ENCODE measurements at places on chromosomes 7 and 10. TPM values are rescaled to one million over a fixed set of nuclear protein-coding genes. Genes with fewer than 3 reads are reported as not detected.

DNA sequence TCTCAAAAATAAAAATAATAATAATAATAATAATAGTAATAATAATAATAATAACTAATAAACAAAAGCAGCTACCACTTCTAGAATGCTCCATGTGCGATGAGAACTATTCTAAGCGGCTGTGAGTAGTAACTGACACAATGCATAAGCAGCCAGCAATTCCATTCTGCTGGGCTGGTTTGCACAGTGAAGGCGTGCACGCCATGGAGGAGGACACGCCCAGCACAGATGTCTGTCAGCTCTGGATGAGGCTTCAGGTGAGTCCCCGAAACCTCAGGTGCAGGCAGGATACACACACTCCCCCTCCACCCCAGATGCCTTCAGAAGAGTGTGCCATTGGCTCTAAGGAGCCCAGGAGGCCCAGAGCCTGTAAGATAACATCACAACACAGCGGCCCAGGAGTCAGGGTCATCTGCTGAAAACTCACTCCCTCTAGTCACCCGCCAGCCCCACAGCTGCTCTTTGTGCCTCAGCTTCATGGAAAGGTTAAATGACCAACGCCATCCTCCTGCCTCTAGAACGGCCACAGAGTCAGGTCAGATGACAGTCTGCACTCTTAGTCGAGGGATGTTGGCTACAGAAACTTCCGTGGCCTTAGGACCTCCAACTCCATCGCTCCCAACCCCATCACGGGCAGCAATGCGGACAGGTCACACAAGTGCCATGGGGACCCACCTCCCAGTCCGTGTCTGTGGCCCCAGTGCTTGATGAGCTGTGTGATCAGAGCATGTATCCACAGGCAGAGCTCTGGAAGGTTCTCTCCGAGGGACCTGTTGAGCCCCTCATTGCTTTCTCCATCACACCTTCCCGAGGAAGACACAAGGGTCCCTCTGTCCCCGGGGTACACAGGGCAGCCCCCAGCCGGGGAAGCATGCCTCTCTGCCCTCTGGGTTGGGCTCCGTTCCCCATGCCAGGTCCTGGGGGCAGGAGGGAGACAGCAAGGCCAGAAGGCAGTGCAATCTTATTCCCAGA, 103.9 kb downstream of the CTBP2 start:
- no peak for DNase-seq
- H3K4me3 ChIP-seq: no peak overlapping the region
- H3K27me3 ChIP-seq: no peaks in the 10 kb centered on the region
- H3K36me3 ChIP-seq: peaks cover 29% of the 10 kb centered on the region

- H3K4me1 ChIP-seq: no peaks in the 10 kb centered on the region
- H3K4me3 ChIP-seq: no peak overlapping the region
- no peaks in the 10 kb centered on the region for H3K27me3 ChIP-seq
- DNase-seq: no peak
- peaks cover 29% of the 10 kb centered on the region for H3K36me3 ChIP-seq
Observed at GRCh38 chr7:5743803-5744202, 37.7 kb downstream of the RNF216 start.

GRCh38 chr7:93232673-93233018, 480 bp downstream of the VPS50 start:
- DNase-seq: no peak
- H3K4me1 ChIP-seq: no peaks in the 10 kb centered on the region
- H3K4me3 ChIP-seq: peak overlapping the region; percentile 77
- no peak overlapping the region for H3K27ac ChIP-seq
- H3K36me3 ChIP-seq: no peaks in the 10 kb centered on the region

- H3K36me3 ChIP-seq: no peaks in the 10 kb centered on the region
- no peak overlapping the region for H3K27ac ChIP-seq
- DNase-seq: no peak
Observed at GRCh38 chr7:22348379-22348778, 8.6 kb downstream of the RAPGEF5 start.

DNA sequence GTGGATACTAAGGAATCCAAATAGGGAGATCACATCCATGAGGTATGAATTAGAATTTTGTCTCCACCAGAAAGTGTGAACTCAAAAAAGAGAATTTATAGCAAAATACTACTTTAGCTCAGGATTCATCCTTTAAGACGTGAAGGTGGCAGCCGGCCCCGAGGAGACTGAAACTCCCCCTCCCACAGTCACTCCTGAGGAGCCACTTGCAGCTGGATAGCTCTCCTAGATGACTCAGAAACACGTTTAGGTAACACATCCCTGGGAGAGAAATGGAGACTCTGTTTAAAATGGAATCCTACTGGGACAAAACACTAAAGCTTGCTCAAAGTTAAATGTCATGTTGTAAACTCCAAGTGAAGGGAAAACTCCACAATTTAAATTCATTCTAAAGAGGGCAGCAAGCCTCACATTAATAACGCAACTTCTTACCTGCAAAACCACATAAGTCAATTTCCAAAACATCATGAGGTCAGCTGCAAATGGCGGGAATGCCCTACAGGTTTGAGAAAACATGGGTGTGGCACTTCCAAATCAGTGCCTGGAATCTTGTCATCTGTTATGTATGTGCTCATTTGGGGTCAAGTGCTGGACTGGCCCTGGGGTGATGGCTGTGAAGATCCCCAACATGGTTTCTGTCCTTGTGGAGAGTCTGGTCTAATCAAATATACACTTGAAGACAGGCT, 46.2 kb downstream of the ICA1 start:
- peaks cover 5% of the 10 kb centered on the region for H3K4me1 ChIP-seq
- H3K27me3 ChIP-seq: no peaks in the 10 kb centered on the region
- H3K4me3 ChIP-seq: no peak overlapping the region
- H3K27ac ChIP-seq: no peak overlapping the region
- peaks cover 3% of the 10 kb centered on the region for H3K36me3 ChIP-seq
- DNase-seq: no peak

- peaks cover 10% of the 10 kb centered on the region for H3K36me3 ChIP-seq
- no peak overlapping the region for H3K4me3 ChIP-seq
- H3K4me1 ChIP-seq: peaks cover 4% of the 10 kb centered on the region
- no peak overlapping the region for H3K27ac ChIP-seq
- H3K27me3 ChIP-seq: no peaks in the 10 kb centered on the region
Observed at GRCh38 chr7:154698726-154699291, 304.1 kb downstream of the PAXIP1 start.

Gene CHAT
- total RNA-seq: 2.9 TPM

Gene RRP12
- 18.0 TPM for total RNA-seq

Gene PLEKHS1
- 0.11 TPM for total RNA-seq

Gene RADIL
- 7.5 TPM for total RNA-seq

Gene CPN1
- 0.11 TPM for total RNA-seq

Gene PON1
- 0.61 TPM for total RNA-seq

All from spinal cord (tissue), 10 donors.